Right ventricle myocardium superior (tissue), 1 donor: ENCODE measurements at places on chromosomes 1 and 21. TPM values are rescaled to one million over a fixed set of nuclear protein-coding genes. Genes with fewer than 3 reads are reported as not detected.

LCE6A gene
- not detected for total RNA-seq

VWA5B1 gene
- total RNA-seq, result 0.13 TPM

LBR gene
- 11.7 TPM for total RNA-seq

PLA2G2F gene
- not detected for total RNA-seq

SYT14 gene
- not detected for total RNA-seq

PTPRF gene
- total RNA-seq, result 4.2 TPM

DCST2 gene
- total RNA-seq, result 0.16 TPM

ATP6V0B gene
- total RNA-seq, result 80.9 TPM

DNAH14 gene
- 5.6 TPM for total RNA-seq

COA7 gene
- total RNA-seq, result 18.6 TPM

GLMN gene
- 4.8 TPM for total RNA-seq
